ENCODE measurements at places on chromosomes 12 and 14. TPM values are rescaled to one million over a fixed set of nuclear protein-coding genes. Genes with fewer than 3 reads are reported as not detected.

The CCDC197 gene
- total RNA-seq: not detected

The TOGARAM1 gene
- 12.4 TPM for total RNA-seq

DNA sequence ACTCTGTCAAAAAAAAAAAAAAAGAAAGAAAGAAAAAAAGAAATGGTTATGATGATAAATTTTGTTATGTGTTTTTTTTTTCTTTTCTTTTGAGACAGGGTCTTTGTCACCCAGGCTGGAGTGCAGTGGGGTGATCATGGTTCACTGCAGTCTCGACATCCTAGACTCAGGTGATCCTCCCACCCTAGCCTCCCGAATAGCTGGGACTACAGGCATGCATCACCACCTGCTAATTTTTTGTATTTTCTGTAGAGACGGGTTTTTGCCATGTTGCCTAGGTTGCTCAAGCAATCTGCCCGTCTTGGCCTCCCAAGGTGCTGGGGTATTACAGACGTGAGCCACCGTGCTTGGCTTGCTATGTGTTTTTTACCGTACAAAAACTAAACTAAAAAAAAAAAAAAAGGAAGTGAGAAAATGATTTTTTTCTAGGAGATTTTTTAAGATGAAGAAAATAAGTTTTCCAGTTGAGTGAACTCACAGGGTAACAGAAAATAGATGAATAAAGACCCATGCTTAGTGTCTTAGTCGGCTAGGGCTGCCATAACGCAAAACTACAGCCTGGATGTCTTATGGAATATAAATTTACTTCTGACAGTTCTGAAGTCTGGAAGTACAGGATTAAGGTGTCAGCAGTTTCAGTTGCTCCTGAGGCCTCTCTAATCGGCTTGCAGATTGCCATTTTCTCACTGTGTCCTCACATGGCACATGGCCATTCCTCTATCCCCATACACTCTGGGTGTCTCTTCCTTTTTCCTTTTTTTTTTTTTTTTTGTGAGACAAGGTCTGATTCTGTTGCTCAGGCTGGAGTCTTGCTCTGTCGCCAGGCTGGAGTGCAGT lies 13.2 kb upstream of the APOF start:
- H3K27me3 ChIP-seq: no peaks in the 10 kb centered on the region
- peak; percentile 42 for DNase-seq
- H3K27ac ChIP-seq: no peak overlapping the region
- no peaks in the 10 kb centered on the region for H3K4me1 ChIP-seq

- no peak overlapping the region for H3K27ac ChIP-seq
- H3K27me3 ChIP-seq: no peaks in the 10 kb centered on the region
- H3K4me3 ChIP-seq: no peak overlapping the region
- H3K36me3 ChIP-seq: no peaks in the 10 kb centered on the region
- peak; percentile 28 for DNase-seq
- no peaks in the 10 kb centered on the region for H3K4me1 ChIP-seq
Measured at GRCh38 chr12:120936197-120936596, 32.0 kb upstream of the SPPL3 start.

The KRT3 gene
- not detected for total RNA-seq

The ATF7IP gene
- total RNA-seq: 98.4 TPM

GRCh38 chr14:90849787-90850444 lies 33.7 kb upstream of the TTC7B start:
- H3K36me3 ChIP-seq: no peaks in the 10 kb centered on the region
- DNase-seq: no peak
- no peak overlapping the region for H3K4me3 ChIP-seq

All from aorta (tissue), 5 donors.